Left lobe of liver (tissue), 2 donors: ENCODE measurements at places on chromosomes 4 and X.

GRCh38 chrX:10470009-10470408 is 150.4 kb downstream of the MID1 start:
- DNase-seq = no peak

- DNase-seq = no peak
Measured at GRCh38 chr4:91764085-91764484, 539.7 kb upstream of the GRID2 start.

- DNase-seq = no peak
Measured at GRCh38 chr4:39429476-39430334, 23.0 kb downstream of the KLB start.

GRCh38 chrX:138492371-138492770 is 219.1 kb downstream of the FGF13 start:
- DNase-seq = no peak

- peak; percentile 52 for DNase-seq
Measured at GRCh38 chrX:150693725-150694574, 754 bp downstream of the MTMR1 start.

DNA sequence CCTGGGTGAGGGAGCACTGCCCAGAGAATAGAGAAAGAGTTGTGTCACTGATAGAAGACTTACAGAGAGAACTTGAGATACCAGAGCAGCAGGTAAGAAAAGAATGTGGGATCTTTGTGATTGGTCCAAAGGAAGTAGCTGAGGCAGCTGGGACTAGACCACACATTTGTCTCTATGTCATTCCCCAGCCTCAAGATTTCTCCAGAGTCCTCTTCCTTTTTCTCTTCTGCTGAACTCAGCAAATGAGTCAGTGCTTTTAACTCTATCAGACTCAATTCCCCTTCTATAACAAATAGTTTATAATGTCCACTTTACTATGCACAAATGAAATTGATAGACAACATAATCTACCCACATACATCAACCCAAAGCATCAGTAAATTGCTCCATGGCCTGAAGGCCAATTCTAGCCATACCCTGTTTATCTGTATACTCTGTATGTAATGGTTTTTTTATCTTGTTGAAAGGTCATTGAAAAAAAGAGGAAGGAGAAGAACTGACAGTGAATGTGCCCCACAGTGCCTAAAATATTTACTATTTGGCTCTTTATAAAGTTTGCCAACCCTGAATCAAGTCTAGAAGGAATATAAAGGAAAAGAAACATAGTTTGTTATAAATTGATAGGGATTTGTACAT is 38.2 kb downstream of the ETDC start:
- DNase-seq = no peak

DNA sequence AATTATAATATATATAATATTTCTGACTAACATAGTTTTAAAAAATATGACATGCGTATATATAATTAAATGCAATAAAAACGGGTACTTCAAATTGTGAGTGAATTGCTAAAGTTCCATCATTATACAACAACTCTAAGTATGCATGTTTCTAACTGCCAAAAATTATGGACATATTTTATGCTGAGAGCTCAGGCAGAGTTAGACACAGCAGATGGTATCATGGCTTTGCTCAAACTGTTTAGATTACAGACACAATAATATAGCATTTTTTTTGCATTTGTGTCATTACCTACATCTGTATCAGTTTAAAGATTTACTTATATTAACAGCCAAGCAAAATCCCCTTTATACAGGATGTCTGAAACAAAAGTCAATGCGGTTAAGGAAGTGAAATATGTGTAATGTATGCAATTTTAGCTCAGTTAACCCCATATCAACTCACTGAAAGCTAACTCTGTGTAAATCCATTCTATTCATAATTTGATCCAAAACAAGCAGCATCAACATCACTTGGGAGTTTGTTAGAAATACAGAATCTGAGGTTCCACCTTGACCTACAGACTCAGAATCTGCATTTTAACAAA is 119.1 kb upstream of the CNKSR2 start:
- no peak for DNase-seq

DNA sequence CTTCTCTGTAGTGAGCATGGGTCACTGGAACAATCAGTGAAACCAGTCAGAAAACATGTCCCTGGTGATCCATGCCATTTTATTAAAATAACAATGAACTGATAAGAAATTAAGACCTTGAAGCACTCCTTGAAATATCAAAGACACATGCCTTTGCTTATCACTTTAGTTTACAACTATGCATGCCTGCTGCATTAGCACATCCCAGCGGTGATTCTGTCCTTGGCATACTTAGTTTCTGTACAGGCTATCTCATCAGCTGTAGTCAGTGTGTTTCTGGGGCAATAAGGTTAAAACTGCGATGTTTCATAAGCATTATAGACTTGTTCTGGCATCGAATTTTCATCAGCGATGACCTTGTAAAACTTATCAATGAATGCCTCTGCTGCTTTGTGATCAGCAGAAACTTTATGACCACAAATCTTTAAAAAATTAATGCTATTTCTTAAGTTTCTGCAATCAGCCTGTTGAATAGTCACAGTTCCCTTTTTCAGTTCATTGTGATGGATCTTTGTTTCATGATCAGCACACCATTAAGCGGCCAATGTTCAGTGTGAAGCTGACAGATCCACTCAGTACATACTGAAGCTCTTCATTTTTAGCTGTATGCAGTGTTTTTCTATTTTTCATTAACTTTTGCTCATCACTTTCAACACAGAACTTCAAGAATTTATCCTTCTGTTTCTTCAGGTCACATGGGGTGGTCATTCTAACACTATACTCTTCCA is 150.5 kb downstream of the RNF150 start:
- DNase-seq = no peak

- no peak for DNase-seq
Measured at GRCh38 chr4:138010639-138011038, 231.5 kb downstream of the SLC7A11 start.

DNA sequence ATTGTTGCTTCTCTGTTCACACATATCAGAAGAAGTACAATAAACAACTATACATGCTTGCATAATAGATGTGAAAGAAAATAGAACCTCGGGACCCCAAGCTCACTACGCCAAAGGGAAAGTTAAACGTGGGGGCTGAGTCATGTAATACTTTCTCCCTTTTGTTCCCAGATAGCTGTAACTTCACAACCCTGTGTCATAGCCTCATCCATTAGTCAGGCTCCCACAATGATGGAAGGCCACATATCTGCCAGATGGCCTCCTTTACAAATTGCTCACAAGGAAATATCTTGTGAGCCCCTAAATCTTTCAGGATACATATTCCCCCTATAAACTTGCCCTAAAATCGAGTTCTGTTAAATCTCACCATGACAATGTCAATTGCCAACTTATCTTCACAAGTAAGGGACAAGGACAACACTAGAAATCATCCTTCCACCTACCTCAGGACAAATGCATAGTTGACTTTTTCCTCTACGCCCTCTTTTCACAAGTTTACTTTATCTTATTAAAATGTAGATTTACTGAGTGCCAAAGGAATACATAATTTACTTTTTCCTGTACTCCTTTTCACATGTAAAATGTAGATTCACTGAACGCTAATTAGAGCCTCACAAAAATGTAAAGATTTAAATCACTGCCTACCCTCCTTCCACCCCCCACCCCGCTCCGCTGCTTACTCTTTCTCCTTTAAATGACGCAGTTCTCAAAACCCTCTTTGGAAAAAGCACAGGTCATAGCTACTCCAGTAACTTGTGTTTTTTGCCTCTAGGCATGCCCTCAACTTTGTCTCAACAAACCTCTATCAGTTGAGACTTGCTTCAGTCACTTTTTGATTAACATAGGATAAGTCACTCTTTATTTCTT is 477.1 kb downstream of the DTHD1 start:
- DNase-seq = no peak

GRCh38 chr4:27048429-27049238 is 188.0 kb downstream of the STIM2 start:
- DNase-seq = no peak

DNA sequence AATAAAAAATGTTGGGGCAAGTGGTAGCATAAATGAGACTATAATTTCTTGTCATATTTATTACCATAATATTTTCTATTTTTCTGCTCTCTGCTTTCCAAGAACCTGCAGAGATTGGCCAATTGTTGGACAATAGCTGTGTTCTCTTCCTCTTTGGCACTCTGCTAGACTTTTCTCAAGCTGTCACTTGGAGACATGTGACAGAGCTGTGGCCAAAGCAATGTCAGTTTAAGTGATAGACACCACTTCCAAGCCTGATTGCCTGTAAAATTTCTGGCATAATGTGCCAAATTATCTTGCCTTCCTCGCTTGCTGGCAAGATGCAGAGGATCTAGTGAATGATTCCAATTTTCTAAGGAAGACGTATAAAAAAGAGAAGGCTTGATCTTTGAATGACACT is 162.2 kb upstream of the NDST4 start:
- DNase-seq = no peak

- no peak for DNase-seq
Measured at GRCh38 chr4:14568351-14568750, 433.9 kb upstream of the CPEB2 start.

DNA sequence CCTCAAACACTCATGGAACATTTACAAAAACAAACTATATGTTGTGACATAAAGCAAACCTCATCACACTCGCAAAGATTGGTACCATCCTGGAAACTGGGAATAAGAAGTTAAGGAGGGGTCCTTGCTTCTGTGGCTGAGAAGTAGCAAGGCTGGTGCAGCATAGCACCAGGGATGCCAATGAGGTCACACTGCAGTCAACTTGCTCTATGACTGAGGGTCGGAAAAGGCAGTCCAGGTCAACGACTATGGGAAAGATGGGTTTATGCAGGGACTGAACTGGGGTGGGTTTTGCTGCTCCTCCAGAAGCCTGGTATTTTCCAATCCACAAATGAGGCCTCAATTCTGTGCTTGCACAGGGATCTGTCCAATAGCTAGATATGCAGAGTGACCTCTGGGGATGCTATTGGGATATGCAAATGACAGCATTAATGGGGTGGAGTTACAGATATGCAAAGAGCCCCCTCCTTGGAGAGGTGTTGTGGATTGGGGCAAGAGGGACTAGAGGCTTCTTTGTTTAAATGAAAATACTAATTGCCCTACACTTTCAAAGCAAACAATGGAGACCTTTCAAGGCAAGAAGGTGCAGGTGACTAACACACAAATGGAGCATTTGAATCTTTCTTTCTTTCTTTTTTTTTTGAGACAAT is 7.2 kb upstream of the IL13RA1 start:
- DNase-seq = no peak

- no peak for DNase-seq
Measured at GRCh38 chr4:20570981-20571715, 129.1 kb upstream of the PACRGL start.

GRCh38 chr4:176792326-176793059 is at the start of gene VEGFC:
VEGFC (minus strand) TSS chr4:176792922; CDS start chr4:176792311, 611 bp downstream.
- peak; percentile 47 for DNase-seq

GRCh38 chrX:108299101-108299591 is 139.1 kb downstream of the COL4A6 start:
- DNase-seq = no peak

- no peak for DNase-seq
Measured at GRCh38 chrX:9271789-9272525, 192.9 kb upstream of the TBL1X start.

- DNase-seq = no peak
Measured at GRCh38 chr4:110704748-110705439, 82.0 kb upstream of the PITX2 start.

- no peak for DNase-seq
Measured at GRCh38 chr4:40976343-40976742, 226.6 kb downstream of the NSUN7 start.

DNA sequence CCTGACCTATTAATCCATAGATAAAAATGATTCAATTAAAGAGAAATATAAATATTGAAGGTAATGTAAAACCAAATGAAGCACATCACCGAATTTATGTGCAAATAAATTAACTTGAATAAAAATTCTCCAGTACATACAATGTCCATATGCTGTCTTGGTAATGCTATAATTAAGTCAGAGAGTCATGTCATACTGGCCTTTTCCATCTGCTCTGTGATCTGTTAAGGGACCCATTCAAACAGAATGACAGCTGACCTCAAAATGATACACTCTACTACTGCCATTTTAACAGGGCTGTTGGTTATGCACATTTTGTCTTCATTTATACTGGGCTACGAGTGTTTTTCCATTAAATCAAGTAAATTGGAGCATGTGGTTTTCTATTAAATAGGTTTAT is 99.3 kb downstream of the TEX13A start:
- no peak for DNase-seq

GRCh38 chrX:74250574-74250973 is 53.4 kb upstream of the ZCCHC13 start:
- DNase-seq = no peak

DNA sequence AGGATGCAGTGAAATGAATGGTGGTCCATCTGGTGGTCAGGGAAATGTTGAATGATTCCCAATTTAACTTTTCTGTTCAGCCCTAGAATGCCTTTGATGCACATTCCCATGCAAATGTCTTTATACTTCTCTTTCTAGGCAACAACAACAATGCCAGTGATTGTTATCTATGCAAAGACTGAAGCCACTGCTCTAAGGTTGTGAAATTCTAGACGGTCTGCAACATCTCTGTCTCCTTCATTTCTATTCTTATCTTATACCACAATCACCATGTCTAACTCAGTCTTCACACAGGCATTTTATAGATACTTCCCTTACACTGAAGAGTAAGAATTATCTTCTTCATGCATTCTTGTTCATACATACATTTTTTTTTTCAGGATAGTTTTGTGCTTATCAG is 84.5 kb downstream of the HPGD start:
- no peak for DNase-seq

GRCh38 chrX:56308726-56309125 is 76.6 kb downstream of the KLF8 start:
- DNase-seq = no peak

DNA sequence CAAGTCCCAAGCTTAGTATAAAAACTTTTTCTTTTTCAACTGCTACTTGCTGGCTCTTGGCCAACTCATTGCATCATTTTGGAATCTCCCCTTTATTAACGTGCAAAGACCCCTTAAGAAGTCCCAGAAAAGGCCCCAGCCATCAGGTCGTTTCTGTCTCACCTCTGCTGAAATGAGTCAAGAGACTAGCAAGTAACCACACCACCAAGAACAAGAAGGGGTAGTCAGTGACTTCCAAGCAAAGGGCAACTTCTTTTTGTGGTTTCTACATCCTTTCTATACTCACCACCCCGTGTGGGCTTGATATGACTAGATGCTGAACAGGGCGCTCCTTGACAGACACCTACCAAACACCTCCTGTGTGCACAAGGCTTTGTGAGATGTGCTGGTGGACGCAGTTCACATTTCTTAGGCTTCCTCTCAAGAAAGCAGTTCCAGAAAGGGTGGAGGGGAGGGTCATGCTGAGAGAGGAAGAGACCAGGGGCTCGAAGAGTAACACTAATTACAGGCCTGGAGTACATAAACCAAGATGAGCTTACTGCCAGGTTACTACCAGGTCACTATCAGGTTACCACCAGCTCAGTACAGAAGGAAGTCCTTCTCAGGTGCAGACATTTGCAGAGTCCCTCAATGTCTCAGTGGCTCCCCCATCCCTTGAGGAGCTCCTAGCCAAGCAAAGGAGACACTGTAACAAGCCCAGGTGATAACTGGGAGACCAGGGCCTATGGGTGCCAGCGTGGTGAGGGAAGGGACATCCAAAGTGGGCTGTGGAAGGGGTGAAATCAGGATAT is 19.3 kb downstream of the JAKMIP1 start:
- DNase-seq = no peak

- no peak for DNase-seq
Measured at GRCh38 chr4:135731682-135732081, 1530.1 kb upstream of the PABPC4L start.

GRCh38 chr4:119604266-119604665 is 24.3 kb downstream of the PDE5A start:
- no peak for DNase-seq

GRCh38 chr4:10093801-10094552 is 22.6 kb downstream of the WDR1 start:
- no peak for DNase-seq
